Activated CD8-positive, alpha-beta memory T cell treated with anti-CD3 and anti-CD28 coated beads for 4 hours (primary cell): ENCODE measurements at places on chromosomes 4 and X.

DNA sequence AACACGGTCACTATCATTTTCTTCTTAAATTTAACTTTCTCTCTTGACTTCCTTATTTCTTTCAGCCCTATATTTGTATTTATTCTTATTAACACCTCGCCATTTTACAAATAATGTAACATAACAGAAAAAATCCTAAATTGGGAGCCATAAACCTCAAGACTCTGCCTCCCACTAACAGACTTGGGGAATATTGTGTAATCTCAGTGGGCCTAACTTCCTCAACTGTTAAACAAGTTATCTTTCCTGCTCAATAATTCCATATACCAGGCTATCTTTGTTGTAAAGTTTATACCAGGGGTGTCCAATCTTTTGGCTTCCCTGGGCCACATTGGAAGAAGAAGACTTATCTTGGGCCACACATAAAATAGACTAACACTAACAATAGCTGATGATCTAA lies 26.2 kb downstream of the PRSS12 start:
- no peak for DNase-seq

DNA sequence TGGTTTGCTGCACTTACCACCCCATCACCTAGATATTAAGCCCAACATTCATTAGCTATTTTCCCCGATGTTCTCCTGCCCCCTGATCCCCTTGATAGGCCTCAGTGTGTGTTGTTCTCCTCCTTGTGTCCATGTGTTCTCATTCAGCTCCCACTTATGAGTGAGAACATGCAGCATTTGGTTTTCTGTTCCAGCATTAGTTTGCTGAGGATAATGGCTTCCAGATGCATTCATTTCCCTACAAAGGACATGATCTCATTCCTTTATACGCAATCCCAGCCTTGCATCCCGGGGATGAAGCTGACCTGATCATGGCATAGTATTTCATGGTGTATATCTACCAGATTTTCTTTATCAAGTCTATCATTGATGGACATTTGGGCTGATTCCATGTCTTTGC lies 99.0 kb upstream of the DCAF12L2 start:
- DNase-seq = no peak

DNA sequence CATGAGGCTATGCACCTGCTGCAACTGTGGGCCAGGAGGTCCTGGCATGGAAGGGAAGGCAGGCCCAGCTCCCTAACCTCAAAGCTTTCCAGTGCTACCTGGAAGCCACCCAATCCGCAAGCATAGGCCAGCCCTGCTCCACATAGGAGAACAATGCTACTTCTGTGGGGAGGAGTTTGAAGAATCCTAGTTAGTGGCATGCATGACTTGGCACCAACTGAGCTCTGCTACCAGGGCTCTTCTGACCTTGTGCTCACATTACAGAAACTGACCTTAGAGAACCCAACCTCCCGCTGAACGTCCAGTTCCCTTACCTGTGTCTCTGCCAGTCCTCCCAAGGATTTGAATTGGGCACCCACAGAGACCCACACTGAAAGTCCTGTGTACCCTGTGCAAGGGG lies 58.8 kb downstream of the USP46 start:
- DNase-seq = no peak

DNA sequence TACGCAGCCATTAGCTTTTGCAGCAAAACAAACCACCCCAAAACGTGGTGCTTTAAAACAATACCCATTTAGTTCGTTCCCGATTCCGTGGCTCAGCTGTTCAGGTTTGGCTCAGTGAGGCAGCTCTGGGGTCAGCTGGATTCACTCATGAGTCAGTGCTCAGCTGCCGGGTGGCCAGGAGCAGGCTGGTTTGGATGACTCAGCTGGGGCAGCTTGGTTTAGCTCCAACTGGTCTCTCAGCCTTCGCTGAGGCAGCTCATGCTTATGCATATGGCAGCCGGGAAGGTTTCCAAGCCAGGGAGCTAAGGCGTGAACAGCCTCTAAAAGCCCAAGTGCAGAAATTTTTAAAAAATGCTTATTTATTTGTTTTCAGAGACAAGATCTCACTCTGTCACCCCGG lies 13.3 kb upstream of the CD99 start:
- DNase-seq = no peak

GRCh38 chr4:165312506-165312905 lies 15.0 kb upstream of the MSMO1 start:
- no peak for DNase-seq

DNA sequence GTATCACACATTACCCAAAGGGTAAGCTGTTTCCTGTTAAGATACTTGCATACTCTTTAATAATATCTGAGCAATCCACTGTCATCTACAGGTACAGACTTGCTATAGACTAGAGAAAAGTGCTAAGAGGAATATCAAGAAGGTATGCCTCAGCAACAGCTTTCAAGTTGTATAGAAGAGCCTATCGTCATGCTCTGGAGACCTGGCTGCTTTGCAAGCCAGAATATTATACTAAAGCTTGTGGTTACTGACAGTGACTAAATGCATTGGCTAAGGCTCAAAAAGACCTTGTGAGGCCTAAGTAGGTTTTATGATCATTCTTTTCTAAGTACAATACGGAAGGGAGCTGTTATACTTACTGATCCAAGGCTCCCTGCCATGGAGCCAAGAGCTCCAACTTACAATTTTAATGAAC lies 11.3 kb downstream of the LAMP2 start:
- DNase-seq = no peak

DNA sequence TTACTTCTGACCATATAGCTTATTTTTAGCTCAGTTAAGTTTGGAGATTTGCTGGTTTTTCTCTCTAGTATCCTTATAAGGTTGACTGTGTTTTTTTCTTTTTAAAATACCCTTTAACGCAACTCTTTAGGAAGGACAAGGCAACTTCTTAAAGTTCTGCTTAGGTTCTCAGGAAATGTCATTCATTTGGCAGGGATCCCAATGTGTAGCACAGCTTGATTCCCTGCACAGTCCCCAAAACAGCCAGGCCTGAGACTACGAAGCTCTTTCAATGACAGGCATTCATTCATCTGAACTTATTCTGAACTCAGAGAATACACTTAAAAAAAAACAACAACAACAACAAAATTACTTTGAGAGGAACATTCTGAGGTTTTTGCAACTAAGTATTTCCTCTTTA lies 1765.8 kb downstream of the PCDH7 start:
- DNase-seq = no peak

GRCh38 chr4:139635966-139636365 lies 29.7 kb upstream of the MGST2 start:
- no peak for DNase-seq

- DNase-seq = no peak
Measured at GRCh38 chr4:163196926-163197480, 30.3 kb upstream of the NAF1 start.

DNA sequence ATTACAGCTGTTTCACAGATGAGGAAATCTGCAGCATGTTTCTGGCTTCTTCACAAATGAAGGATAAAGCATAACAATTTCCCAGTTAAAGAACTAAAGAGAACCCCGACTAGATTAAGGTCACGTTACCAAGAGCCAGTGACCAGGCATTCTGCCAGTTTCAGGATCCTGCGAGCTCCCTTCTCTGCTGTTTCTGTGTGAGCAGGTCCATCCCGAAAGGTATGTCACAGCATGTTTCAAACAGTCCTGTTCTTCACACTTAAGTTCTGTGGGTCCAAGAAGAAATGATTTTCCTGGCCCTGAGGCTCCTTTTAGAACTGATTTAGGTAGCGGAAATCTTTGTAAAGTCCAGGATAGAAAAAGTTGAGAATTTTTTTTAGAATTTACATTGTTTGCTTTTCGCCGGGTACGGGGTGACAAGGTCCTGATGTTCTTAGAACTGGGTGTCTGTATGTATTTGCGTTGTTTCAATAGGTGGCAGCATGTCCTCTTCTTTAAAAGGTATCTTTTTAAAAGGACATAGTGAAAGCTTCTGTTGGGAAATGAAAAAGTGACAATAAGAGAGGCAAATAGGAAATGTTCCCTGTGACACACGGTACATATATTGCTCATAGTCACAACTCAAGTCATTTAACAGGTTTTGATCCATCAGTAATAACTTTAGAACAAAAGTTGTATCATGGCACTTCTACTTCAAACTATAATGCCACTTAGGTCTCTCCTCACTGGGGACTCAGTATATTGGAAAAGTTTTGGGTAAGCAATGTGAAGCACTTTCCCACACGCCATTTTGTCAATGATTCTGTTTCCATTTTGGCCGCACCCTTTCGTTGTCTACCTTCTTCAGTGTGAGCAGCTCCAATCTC lies 18.4 kb downstream of the IL21 start:
- DNase-seq = no peak
